ENCODE measurements at places on chromosomes 2 and 18.

DNA sequence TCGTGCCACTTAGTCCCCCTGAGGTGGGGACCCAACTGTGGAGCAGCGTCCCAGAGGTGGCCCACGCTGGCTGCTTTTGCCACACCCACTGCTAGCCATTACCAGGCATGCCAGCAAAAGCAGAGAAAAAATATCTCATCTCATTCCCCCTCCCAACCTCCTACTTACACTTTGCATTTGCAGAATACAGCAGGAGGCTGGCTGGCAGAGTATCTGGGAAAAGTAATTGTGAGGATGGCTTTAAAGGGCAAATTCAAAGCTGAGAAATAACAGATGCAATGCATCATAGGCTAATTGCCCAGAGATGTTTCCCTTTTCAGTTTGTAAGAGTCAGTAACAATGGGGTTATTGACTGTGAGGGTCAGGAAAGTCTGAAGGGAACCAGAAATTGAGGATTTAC is 438.1 kb upstream of the DSEL start:
- no peak for DNase-seq

DNA sequence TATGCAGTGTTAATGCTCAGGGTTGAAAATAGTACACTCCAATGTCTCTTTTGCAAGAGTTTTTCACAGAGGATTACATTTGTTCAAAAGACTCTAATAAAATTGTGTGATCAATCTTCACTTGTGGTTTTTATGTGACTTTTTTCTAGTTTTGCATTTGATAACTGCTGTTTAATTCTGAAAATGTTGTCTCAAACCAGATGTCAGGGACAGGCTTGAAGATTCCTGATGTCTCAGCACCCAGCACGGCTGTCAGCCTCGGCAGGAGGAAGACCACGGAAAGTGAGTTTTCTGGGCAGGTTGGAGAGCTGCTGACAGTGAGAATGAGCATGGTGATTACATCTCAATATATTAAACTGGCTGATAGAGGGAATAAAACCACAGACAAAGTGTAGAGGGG is 9.1 kb downstream of the SOX11 start:
- DNase-seq: no peak

DNA sequence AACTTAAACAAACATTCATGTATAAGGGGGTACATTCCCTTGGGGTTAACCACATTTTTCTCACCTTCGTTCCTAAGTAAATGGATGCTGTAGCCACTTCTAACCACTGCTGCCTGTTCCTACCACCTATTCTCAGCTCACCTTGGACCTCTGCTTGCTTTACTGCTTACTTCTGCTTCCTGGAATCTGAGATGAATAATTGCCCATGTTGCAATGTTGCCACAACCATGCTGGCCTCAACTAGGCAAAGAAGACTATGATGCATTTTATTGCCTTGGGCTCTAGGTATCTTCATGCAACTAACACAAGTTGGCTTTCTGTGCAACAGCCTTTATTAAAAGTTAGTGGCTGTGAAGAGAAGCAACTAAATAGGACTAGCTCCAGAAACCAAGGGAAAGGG is 106.3 kb upstream of the TCF4 start:
- DNase-seq: no peak

GRCh38 chr2:47890711-47891368 is 15.5 kb downstream of the FBXO11 start:
- DNase-seq: no peak

GRCh38 chr2:225889452-225889851 is 489.9 kb downstream of the NYAP2 start:
- no peak for DNase-seq

DNA sequence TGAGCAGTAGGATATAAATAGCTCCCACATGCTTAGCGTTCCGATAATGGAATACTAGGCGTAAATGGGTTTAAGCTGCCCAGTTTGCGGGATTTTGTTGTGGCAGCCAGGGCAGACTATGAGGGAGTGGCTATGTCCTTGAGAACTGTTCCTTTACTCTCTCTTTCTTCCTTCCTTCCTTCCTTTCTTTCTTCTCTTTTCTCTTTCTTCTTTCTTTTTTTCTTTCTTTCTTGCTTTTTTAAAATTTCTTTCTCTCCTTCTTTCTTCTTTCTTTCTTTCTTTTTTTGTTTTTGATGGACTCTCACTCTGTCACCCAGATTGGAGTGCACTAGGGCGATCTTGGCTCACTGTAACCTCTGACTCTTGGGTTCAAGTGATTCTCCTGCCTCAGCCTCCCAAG is 9.1 kb upstream of the PRELID3A start:
- no peak for DNase-seq

GRCh38 chr2:142112757-142113221 is 18.0 kb downstream of the LRP1B start:
- DNase-seq: no peak

GRCh38 chr2:124027182-124027581 is 2.1 kb downstream of the CNTNAP5 start:
- DNase-seq: peak; percentile 13

- no peak for DNase-seq
Observed at GRCh38 chr2:168949324-168949723, 48.2 kb downstream of the G6PC2 start.

DNA sequence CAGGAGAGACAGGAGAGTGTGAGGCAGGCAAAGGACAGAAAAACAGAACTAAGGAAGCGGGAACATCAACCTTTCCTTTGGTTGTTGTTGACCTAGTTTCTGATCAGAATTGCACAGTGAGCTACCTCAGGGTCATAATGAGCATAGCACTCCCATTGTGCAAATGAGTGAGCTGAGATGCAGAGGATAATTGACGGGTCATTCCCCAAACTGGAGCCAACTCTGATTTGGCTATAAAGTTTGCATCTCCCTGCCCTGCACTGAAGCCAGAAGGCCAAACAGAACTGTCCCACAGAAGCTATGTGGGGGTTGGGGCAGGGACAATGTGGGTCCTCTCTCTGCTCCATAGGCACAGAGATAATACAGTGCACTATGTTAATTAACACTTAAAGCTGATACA is 105.6 kb upstream of the KLHL14 start:
- no peak for DNase-seq

DNA sequence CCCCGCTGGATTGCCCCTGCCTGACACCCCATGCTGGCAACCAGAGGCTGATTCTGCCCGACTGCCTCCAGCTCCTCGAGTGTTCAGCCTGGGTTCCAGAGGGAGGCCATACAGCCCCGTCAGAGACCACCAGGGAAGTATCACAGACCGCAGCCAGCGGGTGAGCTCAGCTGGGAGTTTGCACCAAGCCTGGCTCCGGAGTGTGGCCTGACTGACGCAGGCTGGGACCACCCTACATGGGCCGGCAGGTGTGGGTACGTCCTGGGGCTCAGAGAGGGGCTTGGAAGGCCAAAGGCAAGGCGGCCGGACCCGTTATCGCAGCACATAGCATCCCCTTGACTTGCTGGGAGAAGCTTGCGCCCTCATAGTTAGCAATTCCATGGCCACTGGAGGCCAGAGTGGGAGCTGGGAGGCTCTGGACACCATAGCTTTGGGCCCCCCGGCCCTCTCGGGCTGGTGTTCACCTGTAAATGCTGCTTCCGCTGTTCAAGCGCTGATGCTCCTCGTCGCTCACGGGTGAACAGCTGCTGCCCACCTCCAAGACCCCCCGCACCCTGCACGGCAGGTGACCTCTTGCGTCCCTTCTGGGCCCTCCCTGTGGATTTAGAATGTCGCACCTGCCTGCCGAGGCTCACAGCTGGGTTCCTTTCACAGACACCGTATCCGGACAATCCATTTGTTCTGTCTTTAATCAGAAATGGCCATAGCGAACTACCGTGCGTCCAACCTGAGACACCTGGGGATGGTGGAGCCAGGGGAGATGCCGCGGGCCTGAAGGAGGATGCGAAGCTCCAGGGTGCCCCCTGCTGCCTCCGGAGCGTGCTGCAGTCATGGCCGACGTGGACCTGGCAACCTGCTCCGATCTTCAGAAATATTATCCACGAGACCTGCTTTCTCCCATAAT is 31.2 kb upstream of the SLC66A3 start:
- no peak for DNase-seq

DNA sequence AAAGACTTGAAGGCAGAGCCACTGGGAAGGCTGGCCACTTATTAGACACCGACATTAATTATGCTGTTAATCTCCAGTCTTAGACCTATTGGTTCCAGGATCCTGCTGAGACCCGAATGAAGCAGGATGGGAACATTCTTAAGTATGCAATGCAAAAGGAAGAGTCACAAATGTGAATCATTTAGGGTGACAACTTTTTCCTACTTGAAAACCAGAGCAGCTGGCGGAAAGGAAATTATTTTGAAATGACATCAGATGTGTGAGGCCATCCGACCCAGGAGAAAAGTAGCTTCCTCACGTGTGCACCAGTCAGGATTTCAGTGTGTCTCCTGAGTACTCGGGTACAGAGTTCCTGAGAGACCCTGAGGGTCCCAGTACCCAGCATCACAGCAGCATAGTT is 222.9 kb upstream of the NCKAP5 start:
- no peak for DNase-seq

- no peak for DNase-seq
Observed at GRCh38 chr18:52582516-52582915, 242.5 kb downstream of the DCC start.

DNA sequence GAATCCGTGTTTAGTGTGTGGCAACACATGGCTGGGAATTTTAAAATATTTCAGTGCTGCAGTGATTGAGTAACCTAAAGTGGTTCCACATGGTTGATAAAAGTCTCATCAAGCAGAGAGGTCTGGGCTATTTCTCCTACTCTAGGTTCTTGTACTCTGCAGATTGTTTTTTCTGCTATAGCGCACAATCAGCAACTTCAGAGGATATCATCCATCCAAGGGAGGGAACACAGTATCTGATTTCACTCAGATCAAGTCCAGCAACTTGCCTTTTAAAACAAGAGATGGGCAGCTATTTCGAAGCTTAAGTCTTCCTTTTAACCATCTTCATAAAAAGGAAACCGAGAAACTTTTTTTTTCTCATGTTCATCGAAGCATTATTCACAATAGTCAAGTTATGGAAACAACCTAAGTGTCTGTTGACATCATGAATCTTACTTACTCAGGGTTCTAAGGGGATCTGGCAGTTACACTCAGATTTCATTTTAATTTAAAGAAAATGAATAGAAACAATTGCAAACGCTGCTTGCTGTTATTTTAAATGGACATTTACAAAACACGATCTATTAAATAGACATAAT is 172.7 kb upstream of the TRIB2 start:
- no peak for DNase-seq

DNA sequence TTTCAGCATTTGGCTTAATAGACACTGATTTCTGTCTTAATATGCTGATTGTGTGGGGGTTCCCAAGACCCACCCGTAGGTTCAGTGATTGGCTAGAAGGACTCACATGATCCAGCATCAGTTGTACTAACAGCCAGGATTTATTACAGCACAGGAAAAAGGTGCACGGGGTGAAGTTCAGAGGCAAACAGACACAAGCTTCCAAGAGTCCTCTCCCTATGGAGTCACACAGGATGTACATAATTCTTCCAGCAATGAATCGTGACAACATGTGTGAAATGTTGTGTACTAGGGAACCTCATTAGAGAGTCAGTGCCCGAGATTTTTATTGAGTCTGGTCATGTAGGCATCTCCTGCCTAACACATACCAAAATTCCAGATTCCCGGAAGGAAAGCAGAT is 52.8 kb downstream of the GALNT1 start:
- no peak for DNase-seq

DNA sequence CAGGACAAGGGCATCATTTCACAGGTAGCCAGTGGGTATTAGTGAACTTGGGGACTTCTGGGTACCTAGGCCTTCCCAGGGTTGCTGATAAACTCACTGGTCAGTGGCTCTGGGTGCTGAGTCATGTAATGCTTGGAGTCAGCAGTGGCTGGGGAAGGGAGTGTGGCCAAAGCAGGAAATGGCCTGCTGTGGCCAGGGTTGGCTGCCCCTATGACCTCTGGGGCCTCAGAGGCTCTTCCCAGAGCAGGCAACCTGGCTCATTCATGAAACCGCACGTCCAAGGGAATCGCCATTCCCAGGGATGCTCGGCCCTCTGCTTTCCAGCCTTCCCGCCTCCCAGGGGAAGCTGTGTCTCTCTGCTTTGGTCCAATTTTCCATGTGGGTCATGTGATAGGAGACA is 294.9 kb downstream of the DYSF start:
- DNase-seq: no peak

DNA sequence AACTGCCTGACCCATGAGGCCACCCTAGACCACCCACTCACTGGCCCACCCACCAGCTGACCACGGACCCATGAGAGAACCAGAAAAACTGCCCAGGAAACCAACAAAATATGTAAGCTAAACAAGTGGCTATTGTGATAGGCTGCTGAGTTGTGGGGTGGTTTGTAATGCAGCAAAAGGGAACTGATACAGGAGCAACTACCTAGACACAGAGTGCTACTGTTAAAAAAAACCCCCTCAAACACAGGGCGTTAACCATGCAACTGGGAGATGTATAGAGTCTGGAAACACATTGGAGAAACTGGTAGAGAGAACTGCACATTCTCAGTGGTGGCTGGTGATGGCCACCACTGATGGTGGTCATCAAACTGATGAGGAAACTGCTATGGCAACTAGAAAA is 206.3 kb upstream of the GYPC start:
- no peak for DNase-seq

DNA sequence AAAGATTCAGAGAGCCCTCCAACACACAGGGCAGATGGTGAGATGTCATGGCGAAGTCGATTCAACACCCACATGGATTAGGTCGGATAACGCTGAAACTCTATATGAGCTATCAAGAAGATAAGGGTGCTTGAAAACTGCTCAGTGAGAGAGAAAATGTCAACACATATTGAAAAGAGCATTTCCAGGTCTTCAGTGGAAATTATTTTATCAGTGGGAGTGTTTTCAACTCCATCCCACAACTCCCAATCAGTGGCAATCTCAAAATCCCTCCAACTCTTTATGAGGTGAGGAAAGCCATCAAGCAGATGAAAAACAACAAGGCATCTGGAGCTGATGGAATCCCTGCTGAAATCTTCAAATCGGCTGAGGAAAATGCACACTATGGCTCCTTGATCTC is 104.5 kb upstream of the KLHL14 start:
- no peak for DNase-seq

- no peak for DNase-seq
Observed at GRCh38 chr2:143489145-143489544, 359.9 kb downstream of the ARHGAP15 start.

DNA sequence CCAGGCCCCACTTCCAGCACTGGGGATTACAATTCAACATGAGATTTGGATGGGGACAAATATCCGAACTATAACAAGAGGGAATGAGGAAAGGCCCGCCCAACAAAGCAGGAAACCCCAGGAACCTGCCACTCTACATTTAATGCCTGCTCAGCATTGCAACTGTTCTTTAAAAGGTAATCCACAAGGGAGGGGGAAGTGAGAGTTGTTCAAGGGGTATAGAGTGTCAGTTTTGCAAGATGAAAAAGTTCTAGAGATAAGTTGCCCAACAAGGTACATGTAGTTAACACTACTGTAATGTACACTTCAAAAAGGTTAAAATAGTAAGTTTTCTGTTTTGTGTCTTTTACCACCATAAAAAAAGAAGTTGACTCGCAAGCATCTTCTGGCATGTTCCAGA is 137.6 kb downstream of the MBD2 start:
- no peak for DNase-seq

DNA sequence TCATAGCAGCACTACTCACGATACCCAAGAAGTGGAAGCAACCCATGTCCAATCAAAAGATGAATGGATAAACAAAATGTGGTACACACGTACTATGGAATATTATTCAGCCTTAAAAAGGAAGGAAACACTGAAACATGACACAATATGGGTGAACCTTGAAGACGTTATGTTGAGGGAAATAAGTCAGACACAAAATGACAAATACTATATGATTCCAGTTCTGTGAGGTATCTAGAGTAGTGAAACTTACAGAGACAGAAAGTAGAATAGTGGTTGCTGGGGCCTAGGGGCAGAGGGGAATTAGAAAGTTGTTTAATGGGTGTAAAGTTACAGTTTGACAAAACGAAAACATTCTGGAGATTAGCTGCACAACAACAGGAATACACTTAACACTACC is 24.7 kb downstream of the TLK1 start:
- no peak for DNase-seq
